Right hindlimb (tissue), 1 donor: ENCODE measurements at places on chromosomes 6 and 20.

- no peak for DNase-seq
Measured at GRCh38 chr6:92748131-92748530, 671.2 kb downstream of the EPHA7 start.

DNA sequence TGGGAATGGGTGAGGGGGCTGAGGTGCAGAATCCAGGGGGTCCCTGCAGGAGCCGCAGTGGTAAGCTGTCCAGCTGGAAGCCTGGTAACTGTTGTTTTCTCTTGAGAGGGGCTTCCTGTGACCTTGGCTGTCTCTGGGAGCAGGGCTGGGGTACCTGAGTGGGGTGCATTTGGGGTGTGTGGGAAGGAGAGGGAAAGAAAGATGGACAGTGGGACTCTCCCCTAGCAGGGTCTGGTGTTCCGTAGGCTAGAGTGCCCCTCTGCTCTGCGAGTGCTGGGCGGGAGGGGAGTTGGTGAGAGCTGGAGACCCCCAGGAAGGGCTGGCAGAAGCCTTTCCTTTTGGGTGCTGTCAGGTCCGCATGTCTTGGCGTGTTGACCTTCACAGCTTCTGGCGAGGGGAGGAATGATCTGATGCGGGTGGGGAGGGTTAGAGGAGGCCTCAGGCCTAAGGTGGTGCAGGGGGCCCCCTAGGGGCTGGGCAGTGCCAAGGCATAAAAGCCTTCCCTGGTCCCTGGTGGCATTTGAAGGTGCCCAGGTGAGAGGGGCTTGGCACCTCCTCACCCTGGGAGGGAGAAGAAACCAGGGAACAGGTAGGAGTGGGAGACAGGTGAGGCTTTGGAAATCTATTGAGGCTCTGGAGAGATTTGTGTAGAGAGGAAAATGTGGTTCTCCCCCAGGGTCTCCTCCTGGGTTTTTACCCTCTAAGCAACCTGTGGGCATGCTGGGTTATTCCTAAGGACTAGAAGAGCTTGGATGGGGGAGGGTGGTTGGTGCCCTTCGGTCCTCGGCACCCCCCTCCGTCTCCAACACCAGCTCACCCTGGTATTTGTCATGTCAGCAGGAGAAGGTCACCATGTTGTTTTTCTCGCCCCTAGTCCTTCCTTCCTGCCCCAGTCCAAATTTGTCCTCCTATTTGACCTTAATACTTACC is 3.3 kb downstream of the VEGFA start:
- DNase-seq = peak; percentile 27

DNA sequence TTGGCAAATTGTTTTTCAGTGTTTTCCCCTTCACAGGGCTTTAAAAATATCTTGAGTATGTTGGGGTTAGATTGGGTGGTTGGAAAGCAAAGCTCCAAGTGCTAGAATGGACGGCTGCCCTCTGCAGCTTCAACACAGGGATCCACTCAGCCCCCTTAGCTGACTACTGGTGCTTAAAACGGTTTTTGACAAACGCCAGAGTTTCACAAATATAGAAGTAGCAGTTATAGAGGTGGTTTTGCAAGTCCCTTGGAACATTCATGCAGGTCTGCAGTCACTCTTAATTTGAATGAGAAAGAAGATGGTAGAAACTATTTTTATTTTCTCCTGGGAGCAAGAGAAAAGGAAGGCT is 175.9 kb downstream of the ARID1B start:
- DNase-seq = no peak

DNA sequence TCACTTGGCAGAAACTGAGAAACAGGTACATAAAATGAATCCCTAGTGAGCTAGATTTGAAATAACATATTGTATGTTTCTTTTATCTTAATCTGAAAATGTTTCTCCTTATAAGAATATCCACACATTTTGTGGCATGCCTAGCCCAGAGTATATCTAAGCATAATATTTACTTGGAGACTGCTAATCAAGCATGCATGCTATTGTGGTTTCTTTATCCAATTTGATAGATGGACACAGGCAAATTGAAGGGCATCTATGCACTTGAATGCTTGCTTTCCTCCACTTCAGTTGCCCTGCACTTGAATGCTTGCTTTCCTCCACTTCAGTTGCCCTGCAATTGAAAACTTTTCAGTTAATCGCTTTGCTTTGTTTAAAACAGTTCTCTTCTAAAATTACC is 729.8 kb downstream of the TBC1D32 start:
- DNase-seq = no peak

DNA sequence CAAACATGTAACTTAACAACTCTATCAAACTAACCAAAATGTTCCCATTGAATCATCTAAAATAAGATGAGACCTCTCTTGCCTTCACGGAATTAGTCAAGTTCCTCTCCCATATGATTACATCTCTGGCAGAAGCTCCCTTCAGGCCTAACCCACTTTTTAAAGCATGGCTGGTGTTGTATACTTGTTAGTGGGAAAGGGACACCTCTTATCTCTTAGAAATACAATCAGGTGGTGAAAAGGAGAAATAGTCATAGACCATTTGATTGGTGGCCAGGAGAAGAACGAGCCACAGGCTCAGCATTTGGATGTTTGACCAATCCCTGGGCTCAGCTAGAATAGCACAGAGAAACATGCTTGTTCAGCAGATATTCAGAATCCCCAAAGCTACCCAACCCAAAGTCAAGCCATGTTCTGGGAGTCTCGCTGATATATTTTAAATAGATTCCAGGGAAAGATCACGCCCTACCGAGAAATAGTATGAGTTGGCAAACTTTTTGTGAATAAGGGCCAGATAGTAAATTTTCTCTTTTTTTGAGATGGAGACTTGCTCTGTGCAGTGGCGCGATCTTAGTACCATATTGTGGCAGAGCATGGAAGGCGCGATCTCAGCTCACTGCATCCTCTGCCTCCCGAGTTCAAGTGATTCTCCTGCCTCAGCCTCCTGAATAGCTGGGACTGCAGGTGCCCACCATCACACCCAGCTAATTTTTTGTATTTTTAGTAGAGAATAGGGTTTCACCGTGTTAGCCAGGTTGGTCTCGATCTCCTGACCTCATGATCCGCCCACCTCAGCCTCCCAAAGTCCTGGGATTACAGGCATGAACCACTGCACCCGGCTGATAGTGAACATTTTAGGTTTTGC is 126.3 kb upstream of the MYLIP start:
- no peak for DNase-seq

DNA sequence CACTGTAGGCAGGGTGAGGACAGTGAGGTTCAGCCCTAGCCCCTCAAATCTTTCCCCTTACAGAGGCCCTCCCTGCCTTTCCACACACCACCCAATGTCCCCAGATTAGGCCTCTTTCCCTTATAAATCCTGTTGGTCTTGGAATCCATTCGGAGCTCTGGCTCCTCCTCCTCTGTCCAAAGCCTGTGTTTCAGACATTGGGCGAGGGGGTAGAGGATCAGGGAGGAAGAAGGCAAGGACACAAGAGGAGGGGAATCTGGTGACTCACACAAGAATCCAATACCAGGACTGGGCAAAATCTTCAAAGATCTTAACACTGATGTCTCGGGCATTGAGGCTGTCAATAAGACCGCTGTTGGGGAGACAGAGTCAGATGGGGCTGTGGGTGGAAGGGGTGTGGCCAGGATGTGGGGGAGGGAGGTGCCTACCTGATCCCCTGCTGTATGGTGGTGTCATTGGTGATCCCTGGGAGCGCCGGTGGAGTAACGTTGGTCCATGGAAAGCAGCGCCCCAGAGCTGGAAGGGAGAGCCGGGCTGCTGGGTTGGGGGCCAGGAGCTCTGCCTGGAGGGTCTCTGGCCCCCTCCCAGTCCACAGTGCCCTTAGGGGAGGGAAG is 7.6 kb downstream of the SLC44A4 start:
- no peak for DNase-seq

- no peak for DNase-seq
Measured at GRCh38 chr20:64151633-64152530, 12.4 kb upstream of the MYT1 start.

DNA sequence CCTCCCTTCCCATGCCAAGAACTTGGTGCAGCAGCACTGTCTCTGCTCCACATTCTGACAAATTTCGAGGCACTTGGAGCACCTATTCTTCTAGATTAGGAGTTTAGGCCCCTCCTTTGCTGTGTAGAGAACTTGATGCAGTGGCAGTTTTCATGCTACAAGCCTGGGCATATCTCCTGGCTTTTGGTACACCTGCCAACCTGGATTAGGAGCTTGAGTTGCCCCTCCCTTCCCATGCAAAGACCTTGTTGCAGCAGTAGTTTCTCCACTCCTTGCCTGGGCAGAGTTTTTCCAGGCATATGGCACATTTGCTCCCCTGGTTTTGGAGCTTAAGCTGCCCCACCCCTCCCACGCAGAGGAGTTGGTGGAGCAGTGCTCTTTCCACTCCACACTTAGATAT is 956.1 kb downstream of the EYS start:
- DNase-seq = no peak

GRCh38 chr6:4914420-4915159 is 89.2 kb downstream of the RPP40 start:
- DNase-seq = peak; percentile 58

DNA sequence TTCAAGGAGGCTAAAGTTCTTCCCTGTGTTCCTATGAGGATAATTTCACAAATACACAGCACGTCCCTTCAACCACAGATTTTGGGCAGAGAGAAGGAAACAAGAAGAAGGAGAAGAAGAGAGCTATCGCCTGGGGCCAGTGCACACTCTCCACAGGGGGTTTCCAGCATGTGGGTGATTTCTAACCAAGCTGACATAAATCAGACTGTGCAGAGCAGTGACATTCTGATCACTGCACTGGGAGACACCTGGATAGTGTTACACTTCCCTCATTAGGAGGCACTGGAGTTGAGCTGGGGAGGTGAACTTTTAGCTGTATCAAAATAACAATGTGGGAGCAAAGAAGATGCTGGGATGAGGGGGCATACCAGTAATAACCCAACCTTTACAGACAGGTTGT is 71.8 kb upstream of the CENPW start:
- no peak for DNase-seq

DNA sequence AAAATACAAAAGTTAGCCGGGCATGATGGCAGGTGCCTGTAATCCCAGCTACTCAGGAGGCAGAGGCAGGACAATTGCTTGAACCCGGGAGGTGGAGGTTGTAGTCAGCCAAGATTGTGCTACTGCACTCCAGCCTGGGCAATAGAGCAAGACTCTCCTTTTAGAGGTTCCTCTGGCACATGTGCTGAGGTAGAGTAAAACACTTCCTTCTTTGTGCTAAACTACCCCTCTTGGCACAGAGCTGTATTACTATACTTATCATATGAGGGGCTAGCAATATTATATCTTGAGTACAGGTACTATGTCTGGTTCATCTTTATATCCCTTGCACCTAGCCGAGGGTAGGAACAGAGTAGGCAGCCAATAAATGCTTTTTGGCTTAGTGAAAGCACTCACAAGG is 40.2 kb upstream of the SAMHD1 start:
- DNase-seq = no peak

DNA sequence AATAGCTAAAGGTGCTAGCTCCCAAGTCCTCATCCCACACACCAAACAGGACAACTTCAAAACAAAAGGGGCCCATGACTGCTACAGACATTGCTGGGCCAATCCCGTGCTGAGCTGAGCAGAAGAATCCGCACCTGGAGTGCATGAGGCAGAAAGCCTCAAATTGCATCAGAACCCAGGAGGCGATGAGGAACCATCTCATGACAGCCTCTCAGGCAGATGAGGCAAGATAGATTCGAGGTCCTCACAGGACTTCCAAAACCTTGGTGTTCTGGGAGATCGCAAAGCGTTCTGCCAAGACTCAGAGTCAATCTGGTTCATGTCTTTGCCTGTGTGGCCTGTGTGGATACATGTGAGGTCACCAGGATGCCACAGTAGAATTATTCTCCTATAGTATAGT is 32.8 kb upstream of the SSTR4 start:
- no peak for DNase-seq

DNA sequence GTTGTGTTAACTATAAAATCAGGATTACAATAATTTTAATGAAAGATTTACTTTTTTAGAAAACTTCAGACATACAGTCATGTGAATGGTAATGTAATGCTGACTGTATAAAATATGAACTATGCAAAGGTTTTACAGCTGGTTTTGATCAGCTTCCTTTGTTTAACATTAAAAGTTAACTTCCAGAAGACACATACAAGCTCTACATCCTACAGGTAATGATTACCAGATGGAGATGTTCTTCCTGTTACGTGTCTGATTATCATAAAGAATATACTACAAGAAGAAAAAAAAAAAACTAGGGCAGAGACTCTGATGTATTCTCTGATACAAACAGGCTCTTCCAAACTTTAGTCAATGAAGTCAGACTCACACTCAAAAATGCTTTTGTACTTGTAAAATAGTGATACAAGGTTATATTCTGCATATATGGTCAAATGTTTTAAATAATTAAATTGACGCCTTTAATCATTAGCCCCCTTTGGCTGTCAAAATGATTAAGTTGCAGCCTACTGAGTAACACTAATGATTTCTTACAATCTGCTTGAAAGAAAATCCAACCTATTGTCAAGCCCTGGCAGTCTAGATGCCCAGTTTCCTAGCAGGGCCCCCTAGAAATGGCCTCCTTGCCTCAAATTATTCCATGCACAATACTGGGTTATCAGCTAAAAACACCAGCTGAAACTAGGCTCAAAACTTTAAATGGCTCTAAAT is 251.8 kb upstream of the RUNX2 start:
- DNase-seq = no peak

DNA sequence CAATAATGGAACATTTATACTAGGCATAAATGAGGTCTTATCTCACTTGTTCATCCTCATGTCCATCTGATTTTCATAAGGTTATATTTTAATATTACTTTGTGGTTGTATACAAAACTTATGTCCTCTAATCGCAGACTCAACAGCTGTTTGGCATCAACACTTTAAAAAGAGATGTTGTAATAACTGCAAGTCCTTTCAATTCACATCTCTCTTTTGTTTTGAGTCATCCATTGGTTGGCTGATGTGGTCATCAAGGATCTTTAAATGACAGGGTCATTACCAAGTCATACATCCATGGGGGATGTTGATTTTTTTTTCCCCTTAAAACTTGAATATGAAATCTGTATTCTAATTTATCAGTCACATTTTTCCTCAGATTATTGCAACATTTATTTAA is 299.4 kb upstream of the NRSN1 start:
- DNase-seq = no peak

DNA sequence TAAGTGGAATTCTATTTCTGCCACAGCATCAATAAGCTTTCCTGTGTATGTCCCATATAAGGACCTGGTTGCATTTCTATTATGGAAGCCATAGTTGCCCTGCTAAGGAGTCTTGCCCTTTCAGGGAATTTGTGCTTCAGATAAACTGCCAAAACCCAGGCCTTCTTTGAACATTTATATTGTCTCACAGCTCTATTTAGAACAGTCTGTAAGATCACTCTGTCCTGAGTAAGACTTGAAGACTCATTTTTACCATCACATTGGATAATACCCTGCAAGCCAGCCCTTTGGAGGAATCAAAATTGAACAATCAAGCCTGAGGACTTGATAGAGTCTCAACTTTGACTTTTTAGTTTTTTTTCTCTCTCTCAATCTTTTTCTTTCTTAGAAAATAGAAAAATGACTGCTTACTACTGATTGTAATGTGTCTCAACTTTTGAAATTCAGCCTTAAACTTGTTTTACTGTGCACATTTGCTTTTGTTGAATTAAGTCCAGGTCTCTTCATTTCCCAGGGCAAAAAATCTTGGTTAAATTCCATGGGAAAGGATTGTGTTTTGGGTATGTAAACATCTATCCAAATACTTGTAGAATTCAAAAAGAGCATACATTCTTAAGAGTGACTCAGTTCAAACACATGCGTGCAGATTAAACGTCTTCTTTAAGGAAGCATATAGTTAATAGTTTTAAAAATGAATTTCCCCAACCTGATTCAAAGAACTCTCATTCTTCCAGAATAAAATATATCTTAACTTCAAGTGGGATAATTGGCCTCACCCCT is 91.2 kb downstream of the PLCB1 start:
- DNase-seq = no peak
